ENCODE measurements at places on chromosomes 2 and 18.

GRCh38 chr2:38836791-38837190, 38.9 kb downstream of the DHX57 start:
- no peak for DNase-seq

- no peak for DNase-seq
Observed at GRCh38 chr18:41324020-41324791, 630.8 kb upstream of the PIK3C3 start.

DNA sequence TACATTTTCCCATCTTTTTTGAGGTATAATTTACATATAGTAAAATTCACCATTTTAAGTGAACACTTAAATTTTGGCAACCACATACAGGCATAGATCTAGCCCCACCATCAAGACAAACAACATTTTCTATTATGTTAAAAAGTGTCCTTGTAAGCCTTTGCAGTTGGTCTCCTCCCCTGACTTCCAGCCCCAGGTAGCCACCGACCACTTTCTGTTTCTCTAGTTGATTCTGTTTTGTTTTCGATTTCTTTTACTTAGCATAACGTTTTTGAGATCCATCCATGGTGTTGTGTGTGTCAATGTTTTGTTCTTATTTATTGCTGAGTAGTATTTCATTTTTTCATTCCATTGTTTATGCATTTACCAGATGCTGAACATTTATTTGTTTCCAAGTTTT, 135.5 kb upstream of the FOSL2 start:
- no peak for DNase-seq

DNA sequence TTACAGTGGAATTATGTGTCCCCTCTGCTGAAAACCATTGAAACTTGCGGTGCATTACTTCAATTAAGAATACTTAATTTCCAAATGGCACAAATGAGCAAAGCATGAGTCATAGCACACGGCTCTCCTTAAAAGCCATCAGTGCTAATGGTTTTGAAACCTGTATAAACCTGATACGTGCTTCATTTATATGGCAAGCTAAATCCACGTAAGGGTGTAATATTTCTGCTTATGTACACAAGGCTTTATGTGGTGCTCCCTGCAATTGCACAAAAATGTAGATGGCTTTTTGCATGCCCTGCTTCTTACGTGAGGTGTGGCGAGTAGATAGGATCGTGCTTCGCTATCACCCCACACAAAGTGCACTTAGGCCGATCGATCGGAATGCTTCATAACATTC, 840.9 kb downstream of the GALR1 start:
- DNase-seq: no peak

GRCh38 chr2:67566285-67566684, 169.2 kb downstream of the ETAA1 start:
- no peak for DNase-seq

- no peak for DNase-seq
Observed at GRCh38 chr2:171086352-171087290, 74.1 kb downstream of the TLK1 start.

DNA sequence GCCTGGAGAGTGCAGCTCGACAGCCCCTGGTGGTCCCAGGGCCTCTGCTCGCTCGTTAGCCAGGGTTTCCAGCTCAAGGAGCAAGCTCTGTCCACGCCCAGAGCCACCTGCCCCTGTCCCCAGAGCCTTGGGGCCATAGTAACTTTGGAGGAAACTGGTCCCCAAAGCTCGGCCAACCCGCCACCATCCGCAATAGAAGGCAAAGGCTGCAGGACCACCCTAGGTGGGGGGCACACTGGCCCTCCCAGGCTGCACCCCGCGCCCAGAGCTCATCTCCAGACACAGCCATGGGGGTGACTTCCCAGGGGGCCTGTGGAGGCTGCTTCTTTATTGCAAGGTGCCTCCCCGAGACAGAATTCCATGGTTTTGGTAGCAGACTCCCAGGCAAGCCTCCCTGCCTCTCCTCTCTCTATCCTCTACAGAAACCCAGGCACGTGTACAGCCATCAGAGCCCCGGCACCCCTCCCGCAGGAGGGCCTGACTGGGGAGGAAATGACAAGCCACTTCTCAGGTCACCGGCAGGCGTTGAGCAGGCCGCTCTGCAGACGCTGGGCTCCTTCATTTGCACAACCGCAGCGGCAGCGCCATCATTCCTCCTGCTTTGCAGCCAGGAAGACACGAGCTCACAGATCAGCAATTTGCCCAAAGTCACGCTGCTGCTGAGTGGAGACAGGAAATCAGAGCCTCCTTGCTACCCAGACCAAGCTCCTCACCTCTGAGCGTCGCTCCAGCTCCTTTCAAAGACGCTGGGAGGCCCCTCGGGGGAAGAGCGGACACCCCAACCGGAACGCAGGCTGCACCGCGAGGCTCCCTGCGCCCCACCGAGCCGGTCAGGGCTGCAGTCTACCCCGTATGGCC, 80.2 kb downstream of the NDUFA10 start:
- no peak for DNase-seq

- DNase-seq: no peak
Observed at GRCh38 chr2:187299122-187299906, 148.7 kb downstream of the CALCRL start.
